ENCODE measurements at places on chromosomes 3 and 15.

DNA sequence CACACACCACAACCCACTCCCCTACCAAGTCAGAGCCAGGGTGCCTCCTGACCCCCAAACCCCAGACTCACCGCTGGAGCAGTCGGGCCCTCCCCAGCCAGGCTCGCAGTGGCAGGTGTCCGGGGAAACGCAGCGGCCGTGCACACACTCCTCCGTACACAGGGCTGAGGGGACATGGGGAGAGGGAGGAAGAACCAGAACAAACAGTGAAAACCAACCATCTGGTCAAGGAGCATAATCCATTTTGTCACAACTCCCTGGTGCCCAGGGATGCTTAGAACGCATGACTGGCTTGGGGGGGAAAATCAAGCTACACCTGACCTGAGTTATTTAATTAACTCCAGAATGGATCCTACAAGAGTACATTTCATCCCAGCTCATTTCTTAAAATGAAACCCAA lies 159.2 kb downstream of the MEGF11 start:
- no peak for DNase-seq

DNA sequence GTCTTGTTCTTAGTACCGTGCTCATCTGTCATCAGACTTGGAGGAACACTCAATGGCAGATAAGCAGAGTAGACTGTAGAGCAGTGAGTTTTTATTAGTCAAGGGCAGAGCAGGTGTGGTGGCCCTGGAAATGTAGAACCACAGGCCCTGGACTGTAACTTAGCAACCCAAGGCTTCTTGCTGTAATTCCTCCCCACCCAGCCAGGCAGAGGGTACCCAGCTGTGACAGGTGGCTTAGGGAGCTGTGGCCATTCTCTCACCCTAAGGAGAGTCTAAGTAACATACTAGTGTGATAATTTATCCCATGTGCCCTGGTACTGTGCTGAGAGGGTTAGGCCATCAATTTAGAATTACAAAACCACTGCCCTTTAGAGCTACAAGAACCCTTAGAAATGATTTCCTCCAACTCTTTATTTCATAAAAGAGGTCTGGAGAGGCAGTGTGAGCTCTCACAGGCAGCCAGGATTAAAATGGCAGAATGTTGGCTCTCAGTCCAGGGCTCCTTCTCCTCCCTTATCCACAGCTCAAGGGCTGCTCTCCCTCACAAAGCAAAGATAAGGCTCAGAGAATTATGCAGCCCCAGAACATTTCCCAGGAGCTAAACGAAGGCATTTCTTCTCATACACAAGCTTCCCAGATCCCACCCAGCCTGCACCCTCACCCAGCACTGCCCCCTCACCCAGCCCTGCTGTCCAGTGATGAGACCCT lies 3.0 kb downstream of the POMGNT2 start:
- DNase-seq = no peak

DNA sequence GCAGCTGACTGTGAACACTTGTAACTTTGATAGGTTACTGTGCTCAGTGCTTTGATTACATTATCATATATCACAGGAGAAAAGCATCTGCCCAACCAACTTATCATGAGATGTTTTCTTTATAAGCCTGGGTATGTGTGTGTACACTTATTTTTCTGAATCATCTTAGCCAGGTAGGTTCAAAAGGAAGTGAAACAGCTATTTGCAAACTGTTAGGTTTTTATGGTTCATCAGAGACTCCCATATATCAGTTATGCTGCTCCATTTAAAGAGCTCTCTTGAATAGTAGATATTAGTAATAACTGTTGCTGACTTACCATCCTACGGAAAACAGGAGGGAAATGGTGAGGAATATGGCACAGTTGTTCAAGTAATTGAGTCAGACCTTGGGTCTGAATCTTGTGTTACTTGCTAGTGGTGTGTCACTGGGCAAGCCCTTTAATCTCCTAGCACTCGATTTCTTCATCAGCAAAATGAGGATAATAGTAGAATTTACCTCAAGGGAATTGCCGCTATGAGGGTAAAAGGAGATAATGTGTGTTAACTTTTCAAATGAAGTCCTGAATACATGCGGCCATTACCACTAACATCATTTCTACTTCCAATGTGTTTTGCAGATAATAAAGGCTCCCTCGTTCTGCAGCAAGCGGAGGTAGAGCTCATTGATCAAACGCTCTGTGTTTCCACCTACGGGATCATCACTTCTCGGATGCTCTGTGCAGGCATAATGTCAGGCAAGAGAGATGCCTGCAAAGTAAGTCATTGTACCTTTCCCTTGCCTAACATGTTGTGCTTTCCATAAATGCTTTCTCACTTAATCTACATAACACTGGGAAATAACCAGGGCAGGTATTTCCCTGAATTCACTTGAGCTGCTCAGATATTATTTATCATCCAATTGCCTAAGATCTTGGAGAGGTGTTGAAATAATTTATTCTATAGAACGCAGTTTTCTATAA lies 7.8 kb upstream of the C3orf52 start:
- no peak for DNase-seq

GRCh38 chr3:138049157-138049919 lies 39.4 kb downstream of the CLDN18 start:
- no peak for DNase-seq

- DNase-seq = no peak
Observed at GRCh38 chr3:71494212-71494611, 89.3 kb downstream of the FOXP1 start.

DNA sequence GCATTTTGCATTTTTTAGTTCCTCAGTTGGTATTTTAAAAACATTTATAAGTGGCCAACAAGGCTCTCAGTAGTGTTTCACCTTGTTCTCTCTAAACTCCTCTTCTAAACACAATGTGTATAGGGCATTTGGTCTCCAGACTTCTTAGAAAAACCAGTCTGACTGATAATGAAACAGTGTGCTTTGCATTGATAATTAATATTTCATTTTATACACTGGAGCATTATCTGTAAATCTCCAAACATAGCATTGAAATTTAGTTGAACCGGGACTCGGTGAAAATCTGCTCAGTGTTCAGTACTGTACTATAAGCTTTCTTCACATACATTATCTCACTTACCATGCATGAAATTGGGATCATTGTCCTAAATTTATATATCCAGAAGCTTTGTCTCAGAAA lies 53.6 kb downstream of the SETD5 start:
- no peak for DNase-seq

DNA sequence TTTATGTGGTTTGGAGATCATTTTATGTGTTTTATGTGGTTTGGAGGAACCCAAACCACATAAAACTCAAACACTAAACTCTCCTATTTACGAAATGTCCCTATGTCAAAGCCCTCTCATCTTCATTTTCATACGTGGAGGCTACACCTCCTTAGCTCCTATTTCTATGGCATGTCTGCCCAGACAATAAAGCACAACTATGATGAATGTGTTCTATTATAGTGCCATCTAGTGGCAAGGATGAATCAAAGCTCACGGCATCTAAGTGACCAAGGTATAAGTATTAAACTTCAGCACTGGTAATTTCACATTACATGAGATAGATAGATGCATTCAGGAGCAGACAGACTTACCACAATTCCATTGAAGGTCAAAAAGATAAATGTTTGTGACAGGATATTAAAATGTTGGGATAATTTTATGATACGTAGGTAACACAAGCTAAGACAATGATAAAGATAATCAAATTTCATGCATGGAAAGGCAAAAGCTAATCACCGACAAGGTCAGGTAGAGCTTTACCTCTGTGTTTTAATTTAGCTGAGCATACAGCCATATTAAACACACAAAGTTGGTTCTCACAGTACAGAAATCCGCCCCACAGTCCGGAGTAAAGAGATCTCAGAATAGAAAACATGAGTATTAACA lies 130.6 kb upstream of the FHIT start:
- no peak for DNase-seq

GRCh38 chr3:126577261-126577660 lies 18.5 kb upstream of the C3orf22 start:
- DNase-seq = no peak

- DNase-seq = no peak
Observed at GRCh38 chr3:65030847-65031463, 343.2 kb upstream of the ADAMTS9 start.

GRCh38 chr3:144754076-144754783 lies 782.6 kb downstream of the DIPK2A start:
- DNase-seq = no peak

- DNase-seq = no peak
Observed at GRCh38 chr15:38897551-38897950, 332.9 kb upstream of the RASGRP1 start.

- DNase-seq = no peak
Observed at GRCh38 chr15:64045774-64046420, 388 bp downstream of the DAPK2 start.

- DNase-seq = no peak
Observed at GRCh38 chr15:69781411-69782125, 316.1 kb downstream of the TLE3 start.

DNA sequence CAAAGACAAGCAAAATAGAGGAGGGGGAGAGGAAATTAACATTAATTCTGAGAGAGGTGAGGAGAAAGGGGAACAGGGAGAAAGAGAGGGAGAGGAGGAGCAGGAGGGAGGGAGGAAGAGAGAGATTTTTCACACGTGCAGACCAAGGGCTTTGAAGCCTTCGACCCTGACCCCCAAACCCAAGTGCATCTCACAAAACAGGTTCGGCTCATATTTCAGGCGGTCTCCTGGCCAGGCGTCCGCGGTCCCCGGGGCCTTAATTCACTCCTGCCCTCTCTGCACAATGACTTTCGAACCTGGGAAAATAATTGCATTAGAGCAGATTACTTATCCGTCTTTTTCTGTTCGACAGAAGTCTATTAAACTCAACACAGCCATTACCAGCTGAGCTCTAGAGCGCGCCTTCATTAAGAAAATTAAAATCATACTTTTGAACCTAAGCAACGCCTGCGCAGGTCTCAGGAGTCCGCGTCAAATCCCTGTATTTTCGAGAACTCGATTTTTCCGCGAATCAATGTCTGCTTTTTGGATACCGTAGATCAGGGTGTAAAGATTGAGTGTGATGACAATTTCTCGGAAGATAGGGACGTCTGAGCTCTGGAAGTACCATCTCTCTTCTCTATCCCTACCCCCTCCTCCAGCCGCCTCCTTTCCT lies 220.7 kb downstream of the MEIS2 start:
- DNase-seq = no peak

DNA sequence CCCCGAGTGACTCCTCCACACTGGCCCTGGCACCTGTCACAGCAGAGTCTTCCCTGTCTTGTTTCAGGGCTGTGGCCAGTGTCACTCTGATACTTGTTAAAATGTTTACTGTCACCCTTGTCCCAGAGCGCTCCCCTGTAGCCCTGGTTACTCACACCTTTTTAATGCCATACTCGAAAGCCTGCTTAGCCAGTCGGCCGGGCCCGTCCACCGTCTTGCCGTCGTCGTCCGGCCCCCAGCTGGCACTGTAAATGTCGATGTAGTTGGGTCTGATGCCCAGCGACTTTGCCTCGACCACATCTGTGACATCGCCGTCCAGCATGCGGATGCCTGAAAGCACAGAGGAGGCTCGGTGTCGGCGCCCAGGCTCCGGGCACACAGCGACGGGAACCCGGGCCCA lies 91.3 kb downstream of the PCSK6 start:
- no peak for DNase-seq

DNA sequence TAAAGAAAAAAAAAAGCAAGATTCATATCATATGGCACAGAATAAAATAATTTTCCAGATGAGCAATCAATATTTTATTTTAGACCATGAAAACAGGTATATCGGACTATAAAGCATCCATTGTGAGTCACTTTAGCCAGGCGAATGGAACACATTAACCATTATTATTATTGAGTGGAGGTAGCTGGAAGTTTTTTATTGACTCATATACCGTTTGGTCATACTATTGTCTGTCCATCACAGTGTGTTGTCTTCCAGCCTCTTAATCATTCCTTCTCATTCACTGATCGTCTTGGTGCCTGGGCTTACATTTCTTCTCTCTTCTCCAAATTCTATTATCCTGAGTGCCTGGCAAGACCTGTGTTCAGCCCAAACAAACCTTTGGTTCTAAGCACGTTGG lies 634.8 kb downstream of the MECOM start:
- DNase-seq = no peak

All from stimulated activated CD4-positive, alpha-beta T cell treated with anti-CD3 and anti-CD28 coated beads, Interleukin-4, amount 100 ng/mL, for 24 hours (primary cell).